Activated CD4-positive, alpha-beta T cell treated with anti-CD3 and anti-CD28 coated beads for 36 hours (primary cell): ENCODE measurements at places on chromosomes 4 and X. TPM values are rescaled to one million over a fixed set of nuclear protein-coding genes. Genes with fewer than 3 reads are reported as not detected.
A peak's percentile ranks its signal among the peaks of the same experiment; 100 is the strongest.

DNA sequence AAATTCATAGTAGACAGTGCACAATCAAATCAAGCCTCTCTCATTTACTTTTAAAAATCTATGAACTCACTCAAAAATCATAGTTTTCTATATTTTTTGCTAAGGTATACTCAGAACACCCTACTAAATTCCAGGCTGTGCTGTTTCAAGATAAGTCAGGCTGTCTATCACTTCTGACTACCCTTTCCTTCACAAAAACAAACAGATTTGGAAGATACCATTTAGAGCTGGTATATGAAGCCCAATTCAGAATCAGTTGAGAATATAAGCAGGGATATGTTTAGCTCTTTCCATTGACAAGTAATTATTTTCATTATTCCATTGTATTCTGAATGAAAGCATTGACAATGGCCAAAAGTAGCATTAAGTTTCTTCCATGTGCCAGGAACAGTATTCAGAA, 53.1 kb downstream of the CXCL1 start:
- no peak for DNase-seq

GRCh38 chr4:105686571-105686970, 21.9 kb downstream of the INTS12 start:
- DNase-seq: no peak

DNA sequence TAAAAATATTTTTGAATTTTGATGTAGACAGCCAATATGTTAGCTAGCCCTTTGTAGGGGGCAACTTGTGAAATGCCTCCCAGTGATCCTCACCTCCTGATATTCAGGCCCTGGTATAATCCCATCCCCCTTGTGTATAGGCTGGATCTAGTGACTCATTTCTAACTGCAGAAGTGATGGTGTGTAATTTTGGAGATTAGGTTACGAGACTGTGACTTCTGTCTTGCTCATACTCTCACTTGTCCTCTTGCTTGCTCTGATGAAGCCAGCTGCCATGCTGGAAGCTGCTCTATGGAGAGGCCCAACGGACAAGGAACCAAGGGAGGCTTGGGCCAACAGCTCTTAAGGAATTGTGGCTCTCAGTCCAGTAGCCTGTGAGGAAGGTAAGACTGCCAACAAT, 61.7 kb downstream of the GPR82 start:
- no peak for DNase-seq

GRCh38 chrX:8868906-8869305, 67.7 kb upstream of the FAM9A start:
- no peak for DNase-seq

RBM46 gene
- not detected for total RNA-seq

GRCh38 chrX:15301924-15302323, 13.5 kb downstream of the ASB11 start:
- peak; percentile 56 for DNase-seq

ASMT gene
- total RNA-seq: 0.51 TPM

PIN4 gene
- total RNA-seq: 3.2 TPM
